ENCODE measurements at places on chromosomes 12 and 14. TPM values are rescaled to one million over a fixed set of nuclear protein-coding genes. Genes with fewer than 3 reads are reported as not detected.

- no peak for DNase-seq
Observed at GRCh38 chr14:37848985-37849621, 253.7 kb downstream of the TTC6 start.

The GPR84 gene
- not detected for total RNA-seq

The CD163 gene
- total RNA-seq, result not detected

DNA sequence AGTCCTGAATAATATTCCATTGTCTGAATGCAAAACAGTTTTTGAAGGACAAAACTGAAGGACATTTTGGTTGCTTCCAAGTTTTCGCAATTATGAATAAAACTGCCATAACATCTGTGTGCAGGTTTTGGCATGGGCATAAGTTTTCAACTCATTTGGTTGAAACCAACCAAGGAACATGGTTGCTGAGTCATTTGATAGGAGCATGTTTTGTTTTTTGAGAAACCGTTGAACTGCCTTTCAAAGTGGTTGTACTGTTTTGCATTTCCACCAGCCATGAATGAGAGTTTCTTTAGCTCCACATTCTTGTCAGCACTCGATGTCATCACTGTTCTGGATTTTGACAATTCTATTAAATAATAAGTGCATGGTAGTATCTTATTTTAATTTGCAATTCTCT, 23.0 kb upstream of the GSG1 start:
- no peak for DNase-seq

DNA sequence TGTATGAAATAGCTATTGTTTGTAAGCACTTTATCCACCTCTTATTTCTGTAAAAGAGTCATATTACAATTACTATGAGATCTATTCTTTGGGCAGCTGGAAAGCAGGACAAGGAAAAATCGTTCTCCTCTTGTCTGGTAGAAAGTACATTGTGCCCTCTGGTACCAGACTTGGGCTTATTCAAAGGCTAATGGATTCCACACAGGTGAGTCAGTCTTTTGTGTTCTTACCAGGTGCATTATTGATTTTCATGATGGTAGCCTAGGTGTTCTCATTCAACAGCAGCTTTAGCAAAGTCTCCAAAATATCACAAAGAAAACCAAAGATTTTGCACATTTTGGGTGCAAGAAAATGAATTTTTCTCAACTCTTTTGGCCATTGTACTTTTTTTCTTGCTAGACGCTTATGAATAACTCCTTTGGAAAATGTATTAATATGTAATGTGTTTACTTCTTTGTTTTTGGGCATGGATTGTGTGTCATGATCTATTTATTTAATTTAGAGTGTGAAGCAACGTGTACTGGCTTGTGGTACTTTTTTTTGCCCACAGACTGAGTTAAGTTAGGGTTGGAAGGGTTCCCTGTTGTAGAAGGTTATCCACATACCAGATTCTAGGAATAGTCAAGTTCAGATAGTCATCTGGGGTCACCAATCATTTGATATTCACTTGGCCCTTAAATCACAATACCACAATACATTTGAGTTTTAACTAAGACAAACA, 26.2 kb downstream of the MNAT1 start:
- no peak for DNase-seq

- DNase-seq, result no peak
Observed at GRCh38 chr12:24845615-24846014, 103.3 kb downstream of the BCAT1 start.

The GLIPR1L1 gene
- total RNA-seq, result not detected

- DNase-seq, result no peak
Observed at GRCh38 chr14:105938055-105938863, 411.9 kb downstream of the TMEM121 start.

DNA sequence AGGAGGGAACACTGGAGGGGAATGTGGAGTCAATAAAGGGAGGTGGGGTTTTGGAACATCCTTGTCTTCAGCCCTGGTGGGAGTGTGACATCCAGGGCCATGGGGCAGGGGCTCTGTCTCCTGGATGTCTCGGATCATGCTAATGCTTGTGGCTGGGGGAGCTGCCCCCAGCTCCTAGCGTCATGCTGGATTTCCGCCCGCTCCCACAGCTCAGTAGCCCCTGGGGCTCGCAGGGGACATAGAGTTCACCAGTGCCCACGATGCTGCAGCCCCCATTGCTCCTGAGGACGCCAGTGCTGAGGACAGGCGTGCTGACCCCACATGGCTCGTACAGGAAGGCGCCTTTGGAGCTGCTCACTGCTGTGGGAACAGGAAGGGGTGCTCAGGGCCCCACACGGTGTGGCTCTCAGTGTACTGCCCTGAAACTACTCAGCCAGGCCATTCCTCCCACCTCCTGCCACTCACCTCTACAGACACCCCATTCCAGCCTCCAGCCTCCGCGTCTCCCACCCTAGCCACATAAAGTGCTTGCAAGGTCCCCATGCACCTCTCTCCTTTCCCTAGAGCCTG, 9.5 kb upstream of the KRT84 start:
- DNase-seq, result no peak

DNA sequence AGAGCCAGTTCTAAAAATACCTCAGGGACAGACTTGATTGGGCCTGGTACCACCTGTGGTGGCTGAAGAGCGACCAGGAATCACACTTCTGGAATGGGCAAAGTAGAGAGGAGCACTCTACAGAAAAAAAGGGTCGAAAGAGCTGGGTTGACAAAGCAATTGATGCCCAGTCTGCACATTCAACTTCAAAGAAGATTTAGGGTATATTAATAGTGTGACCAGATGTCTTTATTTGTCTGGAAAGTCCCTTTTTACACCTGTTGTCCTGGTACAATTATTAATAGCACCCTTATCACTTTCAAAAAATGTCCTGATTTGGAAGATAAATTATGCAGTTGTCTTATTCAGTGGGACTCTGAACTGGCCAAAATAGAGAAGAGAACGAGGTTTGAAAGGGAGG, 137.5 kb downstream of the DYRK2 start:
- no peak for DNase-seq

- no peak for DNase-seq
Observed at GRCh38 chr12:101207086-101207780, 2.8 kb downstream of the SLC5A8 start.

The MYRFL gene
- not detected for total RNA-seq

DNA sequence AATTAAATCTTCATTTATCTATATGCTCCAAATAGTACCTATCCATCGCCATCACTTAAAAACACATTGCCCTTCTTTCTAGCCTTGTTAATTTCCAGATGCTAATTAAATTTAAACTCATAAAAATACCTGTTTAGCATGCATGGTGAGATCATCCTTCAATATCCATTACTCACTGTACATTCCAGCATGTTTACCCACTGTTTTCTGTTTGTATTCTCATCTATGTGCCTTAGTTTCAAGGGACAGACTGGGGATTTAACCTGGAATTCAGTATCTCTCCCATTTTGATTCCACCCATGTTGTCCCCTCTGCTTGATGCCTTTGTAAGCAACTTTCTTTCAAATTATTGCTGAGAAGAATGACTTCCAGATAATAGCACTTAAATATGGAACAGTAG, 208.0 kb downstream of the SPTSSA start:
- no peak for DNase-seq

DNA sequence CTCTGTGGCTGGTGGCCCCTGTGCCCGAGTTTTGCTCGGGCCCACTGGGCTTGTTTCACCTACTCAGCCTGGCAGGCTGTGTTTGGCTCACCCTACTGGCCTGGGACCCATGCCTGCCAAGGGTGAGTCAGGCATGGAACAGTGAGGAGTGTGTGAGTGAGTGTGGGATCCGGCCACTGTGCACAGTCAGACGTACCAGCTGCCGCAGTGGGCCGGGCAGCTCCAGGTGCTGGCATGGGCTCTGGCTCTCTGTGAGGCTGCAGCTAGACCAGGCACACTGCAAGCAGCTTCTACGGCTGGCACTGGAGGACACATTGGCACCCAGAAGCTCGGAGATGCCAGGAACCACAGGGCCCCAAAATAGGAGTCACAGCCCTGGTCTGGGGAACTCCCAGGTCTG, 40.6 kb downstream of the HSD17B6 start:
- DNase-seq, result no peak

DNA sequence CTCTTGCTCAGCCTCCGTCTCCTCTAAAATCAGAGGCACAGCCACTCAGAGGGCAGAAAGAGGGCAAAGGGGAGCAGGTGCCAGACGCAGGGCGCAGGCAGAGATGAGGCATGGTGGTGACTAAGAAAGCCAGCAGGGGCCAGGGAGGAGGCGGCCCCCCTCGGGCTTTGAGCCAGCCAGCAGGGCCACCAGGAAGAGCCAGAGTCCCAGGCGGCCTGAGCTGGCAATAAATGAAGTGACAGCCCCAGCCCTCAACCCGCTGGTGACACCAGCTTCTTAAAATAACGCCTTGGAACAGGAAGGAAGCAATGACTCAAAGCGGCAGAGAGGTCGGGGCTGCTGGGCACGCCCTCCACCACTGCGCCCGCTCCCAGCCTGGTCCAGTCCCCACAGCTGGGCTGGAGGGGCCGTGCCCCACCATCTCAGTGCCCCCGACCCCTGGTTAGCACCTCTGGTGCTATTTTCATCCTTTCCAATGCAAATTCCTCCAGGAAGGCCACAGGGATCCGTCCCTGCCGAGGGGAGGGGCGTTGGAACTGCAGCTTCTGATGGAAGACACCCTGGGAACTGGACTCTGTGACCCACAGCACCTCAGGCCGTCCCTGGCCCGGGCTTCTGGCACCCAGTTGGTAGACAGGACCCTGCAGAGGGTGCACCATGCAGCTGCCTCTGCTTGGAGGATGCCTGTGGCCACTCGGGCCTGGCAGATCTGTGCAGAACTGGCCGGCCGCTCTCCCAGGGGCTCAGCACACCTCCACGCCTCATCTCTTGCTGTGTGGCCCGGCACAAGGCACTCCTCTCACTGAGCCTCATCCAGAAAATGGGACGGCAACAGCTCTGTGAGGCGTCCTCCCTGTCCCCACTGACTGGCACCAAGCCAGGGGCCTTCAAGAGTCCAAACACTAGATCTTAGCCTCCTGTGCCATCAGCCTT, 113.7 kb downstream of the NCOR2 start:
- DNase-seq, result peak; percentile 89

The CDH24 gene
- total RNA-seq, result 4.8 TPM

The SLCO1B1 gene
- not detected for total RNA-seq

DNA sequence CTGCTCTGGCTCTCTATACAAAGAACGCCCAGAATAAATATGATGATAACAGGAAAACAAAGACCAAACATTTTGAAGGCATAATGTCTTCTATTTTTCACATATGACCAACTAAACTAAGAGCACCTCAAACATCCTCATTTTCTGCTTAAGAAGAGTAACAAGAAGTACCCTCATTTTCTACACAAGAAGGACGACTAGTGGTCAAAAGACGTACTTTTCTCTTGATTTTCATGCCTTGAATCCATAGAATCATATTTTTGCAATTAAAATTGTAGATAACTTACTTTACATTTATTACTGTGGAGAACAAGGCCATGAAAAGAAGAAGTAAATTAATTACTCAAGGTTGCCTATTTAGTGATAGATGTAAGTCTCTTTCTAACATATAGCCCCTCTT, 358.6 kb downstream of the DUSP6 start:
- DNase-seq, result peak; percentile 4

DNA sequence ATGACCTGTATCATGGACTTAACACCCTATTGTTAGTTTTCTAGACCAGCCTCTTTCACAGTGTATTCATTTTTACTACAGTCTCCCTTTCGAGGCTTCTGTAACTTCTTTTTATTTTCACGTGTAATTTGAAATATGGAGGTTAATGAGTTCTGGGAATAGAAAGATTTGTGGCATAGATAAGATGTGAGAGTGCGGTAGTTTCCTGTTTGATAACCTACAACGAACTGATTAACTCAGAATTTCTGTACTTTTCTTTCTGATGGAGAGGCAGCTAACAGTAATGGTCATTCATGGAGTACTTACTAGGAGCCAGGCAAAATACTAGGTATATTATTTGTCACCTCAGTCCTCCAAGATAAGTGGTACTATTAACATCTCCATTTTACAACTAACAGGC, 21.2 kb downstream of the POLR3B start:
- no peak for DNase-seq

- DNase-seq, result no peak
Observed at GRCh38 chr14:55711175-55711811, 131.3 kb downstream of the KTN1 start.

The RFX4 gene
- total RNA-seq, result not detected

- peak; percentile 14 for DNase-seq
Observed at GRCh38 chr12:5963515-5963914, 18.5 kb upstream of the ANO2 start.

The LTBR gene
- total RNA-seq, result 106 TPM

The RASAL1 gene
- total RNA-seq, result not detected

- DNase-seq, result peak; percentile 39
Observed at GRCh38 chr14:35374263-35374712, 30.3 kb downstream of the NFKBIA start.

DNA sequence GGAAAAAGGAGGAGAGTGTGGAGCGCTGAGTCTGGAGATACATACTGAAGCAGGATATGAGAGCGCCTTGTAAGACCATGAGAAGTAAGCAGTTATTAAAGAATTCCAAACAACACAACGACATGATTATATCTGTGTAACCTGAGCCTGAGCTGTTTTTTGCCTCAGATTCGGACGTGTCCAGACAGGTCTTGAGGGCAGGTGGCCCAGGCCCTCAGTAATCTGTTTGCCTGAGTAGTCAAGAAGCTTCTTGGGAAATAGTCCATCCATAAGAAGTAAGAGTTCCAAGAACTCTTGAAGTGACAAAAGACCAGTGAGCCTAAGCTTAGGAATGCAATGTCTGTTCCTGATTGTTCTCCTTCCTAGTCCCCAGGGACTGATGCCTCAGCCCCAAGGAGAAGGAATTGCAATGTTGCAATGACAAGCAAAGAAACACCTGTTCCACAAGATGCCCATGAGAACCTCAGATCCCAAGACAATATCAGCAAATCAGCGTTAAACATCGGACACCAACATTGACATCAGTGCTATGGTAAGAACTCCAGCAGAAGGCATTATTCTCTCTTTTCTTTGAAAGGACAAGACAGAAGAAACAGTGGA, 34.7 kb upstream of the ADAMTS20 start:
- DNase-seq, result no peak

DNA sequence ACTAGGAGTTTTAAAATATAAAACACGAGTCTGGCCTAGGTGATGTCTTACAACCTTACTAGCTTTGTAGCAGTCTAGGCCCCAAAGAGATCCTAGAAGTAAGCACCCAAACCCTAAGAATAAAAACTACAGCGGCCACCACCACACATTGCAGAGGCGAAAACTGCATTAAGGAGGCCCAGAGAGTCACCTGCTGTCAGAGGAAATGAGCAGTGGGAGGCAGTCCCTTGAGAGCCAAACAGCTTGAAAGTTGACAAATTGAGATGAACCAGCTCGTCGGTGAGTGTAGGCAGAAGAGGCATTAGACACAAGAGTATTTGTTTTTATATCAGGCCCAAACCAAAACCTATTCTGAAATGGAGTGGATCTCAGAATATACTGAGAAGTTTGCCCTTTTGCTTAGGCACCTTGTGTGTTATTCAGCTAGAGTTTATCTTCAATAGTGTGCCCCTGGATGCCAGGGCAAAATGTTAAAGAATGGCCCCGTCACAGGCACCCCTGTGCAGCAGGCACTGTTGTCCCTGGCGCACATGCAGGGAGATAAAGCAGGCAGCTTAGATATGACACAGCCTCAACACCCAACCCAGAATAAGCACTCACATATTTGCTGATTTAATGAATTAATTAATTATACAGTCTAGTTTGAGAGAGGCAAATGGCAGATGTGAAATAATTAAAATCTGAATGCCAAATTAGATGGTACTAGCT, 56.7 kb downstream of the TTC7B start:
- DNase-seq, result no peak

The CTSG gene
- not detected for total RNA-seq

The PPP2R3C gene
- 21.7 TPM for total RNA-seq

The ST8SIA1 gene
- not detected for total RNA-seq
